ENCODE measurements at places on chromosomes 7 and 10.

DNA sequence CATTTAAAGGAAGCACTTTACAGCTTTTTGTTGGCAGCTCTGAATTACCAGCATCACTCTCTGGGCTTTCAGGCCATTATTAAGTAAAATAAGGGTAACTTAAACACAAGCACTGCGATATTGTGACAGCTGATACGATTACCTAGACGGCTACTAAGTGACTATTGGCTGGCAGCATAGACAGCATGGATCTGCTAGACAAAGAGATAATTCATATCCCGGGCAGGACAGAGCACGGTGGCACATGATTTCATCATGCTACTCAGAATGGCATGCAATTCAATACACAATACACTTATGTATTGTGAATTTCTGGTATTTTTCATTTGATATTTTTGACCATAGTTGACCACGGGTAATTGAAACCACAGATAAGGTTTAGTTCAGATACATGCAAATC lies 522.0 kb upstream of the LRRN3 start:
- DNase-seq = no peak

- no peak for DNase-seq
These were observed 42.0 kb downstream of the PAPOLB start for GRCh38 chr7:4819560-4820404.

DNA sequence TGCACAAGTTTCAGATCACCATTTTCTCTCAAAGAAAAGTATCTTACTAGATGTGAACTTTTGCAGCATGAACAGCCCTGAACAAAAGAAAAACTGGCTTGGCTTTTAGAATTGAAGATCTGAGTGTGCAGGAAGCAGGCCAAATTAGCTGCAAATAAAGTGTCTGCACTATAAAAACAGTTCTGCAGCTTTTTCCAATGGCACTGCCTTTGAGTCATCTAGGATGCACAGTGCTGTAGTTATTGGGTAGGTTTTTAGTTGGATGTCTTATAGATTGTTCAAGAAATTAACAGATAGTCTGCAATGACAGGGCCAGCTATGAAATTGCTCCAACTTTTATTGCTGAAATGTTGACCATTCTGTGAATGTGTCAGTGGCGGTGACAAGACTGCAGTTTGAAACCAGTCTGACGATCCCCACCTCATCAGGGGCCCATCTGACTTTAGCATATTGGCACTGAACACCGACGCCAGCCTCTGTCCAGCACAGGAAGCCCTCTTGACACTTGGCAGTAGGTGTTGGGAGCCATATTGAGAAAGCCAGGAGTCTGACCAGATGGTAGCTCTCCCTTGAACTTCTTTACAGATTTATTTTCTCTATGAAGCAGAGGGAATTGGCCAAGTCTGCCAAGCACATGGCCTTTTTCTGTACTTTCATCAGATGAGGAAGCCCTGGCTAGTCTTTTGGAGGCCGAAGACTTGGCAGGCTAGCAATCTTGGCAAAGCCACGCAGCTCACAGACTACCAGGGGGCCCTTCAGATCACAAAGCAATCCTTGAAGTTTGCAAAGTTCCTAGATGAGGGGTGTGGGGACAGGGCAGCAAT lies 490.6 kb downstream of the NEBL start:
- DNase-seq = no peak

- no peak for DNase-seq
These were observed 216.2 kb downstream of the AUTS2 start for GRCh38 chr7:69814421-69814962.

- DNase-seq = no peak
These were observed 732.9 kb upstream of the LRRN3 start for GRCh38 chr7:110358028-110358427.

DNA sequence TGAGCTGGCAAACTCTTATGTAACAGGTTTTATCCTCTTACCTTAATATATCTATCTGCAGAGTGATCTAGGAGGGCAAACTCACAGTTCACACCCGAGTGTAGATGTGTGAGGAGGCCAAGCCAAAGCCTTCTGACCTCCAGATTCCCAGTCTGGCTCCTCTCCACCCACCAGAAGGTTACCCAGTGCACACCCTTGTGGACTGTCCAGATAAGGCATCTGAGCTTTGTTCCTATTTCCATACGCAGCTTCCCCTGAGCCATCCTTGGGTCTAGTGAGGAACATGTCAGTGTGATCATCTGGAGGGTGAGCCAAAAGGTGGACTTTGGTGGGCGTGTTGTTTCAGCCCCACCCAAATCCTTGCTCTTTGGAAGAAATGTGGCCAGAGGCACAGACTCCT lies 203.0 kb upstream of the MEOX2 start:
- no peak for DNase-seq

DNA sequence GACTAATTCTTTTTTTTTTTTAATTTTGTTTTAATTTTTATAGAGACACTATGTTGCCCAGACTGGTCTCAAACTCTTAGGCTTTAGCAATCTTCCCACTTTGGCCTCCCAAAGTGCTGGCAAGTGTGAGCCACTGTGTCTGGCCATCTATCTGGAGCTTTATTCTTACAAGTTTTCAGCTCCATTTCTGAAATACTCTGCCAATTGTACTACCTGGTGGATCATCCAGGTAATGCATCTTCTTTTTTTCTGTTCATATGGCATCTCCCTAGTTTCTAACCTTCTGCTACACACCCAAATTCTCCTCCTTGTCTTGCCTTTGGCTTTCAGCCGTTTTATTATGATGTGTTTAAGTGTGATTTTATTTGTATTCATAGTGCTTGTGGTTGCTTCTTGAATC lies 40.2 kb downstream of the ZNF365 start:
- DNase-seq = no peak

DNA sequence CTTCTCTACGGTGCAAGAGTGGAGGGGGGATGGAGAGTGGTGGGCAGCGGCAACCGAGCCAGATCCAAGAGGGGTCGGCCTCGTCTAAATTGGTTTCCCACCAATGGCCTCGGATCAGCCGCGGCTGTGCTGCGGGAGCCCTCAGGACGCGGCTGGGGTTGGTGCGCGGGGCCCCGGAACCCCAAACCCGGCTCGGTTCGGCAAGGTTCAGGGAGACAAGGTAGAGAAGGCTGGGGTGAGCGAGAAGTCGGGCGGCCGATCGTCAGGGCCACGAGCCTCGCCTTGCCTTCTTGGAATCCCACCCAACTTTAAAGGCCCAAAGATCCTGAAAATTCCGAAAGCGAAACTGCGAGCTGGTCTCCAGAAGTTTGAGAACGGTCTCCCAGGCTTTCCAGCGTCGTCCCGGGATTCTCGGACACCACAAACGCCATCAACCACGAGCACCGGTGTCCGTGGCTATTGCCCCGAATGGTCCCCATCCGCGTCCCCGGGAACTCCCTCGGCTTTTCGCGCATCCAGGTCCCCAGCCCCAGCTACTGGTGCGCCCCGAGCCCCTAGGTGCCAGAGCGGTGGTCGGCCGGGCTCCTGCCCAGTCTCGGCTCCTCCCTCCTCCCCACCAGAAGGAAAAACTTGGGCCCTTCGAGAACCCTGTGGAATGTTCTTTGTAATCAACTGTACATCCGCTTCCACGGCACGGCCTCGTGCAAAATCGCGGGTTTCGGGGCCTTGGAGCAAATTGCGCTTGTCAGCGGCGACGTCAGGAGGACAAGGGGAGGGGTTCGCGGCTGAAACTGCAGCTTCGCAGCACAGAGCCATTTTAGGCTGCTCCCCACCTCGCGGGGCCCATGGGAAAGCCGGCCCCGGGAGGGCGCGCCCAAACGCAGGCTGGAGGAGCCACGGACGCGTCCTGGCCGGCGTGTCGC lies 3.2 kb downstream of the SFMBT2 start:
- peak; percentile 58 for DNase-seq

DNA sequence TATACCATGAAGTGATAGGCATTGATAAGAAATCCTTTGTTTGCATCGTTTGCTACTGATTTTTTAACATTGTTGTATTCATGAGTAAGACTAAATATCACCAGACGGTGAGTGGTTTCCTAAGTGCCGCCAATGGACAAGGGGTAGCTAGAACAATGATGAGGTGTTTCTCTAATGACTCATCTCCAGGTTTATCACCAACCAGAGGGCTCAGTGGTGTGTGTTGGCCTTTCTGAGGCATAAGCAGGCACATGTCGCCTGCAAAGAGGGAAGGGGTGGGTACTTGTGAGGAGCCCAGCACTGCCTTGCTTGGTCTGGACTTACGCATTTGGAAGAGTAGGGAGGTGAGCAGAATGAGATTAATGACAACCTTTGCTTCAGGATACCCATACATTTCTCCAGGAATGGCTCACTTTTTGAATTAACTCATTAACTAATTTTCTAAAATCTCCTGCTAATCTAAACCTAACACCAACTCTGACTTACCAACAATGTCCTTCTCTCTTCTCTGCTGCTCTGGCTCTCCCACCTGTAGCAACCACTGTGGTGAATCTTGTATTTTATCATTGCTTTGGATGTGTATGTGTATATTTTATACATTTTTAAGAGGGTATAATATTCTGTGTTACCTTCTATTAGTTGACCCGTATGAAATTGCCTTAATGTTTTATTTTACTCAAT lies 722.6 kb downstream of the GRID1 start:
- DNase-seq = no peak

DNA sequence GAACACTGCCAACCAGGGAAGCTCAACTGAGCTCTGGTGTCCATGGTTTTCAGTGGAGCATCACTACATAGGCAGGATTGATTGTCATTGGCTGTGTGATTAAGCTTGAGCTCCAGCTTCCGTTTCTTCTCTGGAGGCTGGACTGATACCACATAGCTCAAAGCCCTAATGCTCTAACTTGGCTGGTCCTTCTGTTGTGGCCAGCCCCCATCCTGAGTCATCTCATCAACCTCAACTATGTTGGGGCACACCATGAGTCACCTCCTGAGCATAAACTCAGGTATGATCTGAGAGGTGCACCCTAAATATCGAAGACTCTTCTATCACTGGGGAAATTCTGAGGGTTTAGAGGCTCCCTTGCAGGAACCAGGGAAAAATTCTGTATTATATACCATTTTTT lies 114.5 kb upstream of the INHBA start:
- DNase-seq = no peak

DNA sequence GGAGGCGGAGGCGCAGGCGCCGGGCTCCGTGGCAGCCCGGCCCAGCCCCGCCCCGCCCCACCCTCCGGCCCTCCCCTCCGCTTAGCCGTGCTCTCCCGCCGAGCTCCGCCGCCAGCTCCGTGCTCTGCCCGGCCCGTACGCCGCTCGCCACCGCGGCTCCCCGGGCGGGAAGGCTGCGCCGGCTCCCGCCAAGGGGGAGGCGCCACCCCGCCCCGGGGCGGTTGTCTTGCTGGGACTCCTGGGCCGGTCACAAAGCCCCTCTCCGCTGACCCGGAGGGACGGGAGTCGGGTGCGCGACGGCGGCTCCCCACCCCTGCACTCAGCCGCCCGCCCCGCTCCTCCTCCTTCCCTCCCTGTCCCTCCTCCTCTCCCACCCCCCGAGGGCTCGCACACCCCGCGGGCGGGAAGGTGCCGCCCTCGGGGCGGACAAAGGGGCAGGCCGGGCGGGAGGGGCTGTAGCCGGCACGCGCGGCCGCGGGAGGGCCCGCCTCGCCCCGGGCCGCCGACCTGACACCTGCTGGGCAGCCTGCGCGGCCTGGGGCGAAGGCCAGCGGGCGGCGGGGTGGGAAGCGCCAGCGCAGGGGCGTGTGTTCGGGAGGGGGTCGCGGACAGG lies 11.5 kb upstream of the SP8 start:
- DNase-seq = no peak

DNA sequence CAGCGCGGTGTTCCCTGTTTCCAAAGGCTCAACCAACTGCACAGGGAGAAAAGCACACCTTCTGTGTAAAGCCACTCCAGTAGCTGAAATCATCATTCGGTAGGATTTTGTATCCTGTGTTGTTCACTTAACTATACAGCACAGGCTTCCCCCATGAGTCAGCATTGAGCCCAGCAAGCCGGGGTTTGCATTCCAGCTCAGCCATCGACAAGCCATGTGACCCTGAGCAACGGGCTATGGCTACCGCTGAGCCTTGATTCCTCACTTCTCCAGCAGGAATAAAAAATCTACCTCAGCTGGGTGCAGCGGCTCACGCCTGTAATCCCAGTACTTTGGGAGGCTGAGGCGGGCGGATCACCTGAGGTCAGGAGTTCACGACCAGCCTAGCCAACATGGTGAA lies 44.1 kb upstream of the ATP6V0A4 start:
- DNase-seq = no peak

DNA sequence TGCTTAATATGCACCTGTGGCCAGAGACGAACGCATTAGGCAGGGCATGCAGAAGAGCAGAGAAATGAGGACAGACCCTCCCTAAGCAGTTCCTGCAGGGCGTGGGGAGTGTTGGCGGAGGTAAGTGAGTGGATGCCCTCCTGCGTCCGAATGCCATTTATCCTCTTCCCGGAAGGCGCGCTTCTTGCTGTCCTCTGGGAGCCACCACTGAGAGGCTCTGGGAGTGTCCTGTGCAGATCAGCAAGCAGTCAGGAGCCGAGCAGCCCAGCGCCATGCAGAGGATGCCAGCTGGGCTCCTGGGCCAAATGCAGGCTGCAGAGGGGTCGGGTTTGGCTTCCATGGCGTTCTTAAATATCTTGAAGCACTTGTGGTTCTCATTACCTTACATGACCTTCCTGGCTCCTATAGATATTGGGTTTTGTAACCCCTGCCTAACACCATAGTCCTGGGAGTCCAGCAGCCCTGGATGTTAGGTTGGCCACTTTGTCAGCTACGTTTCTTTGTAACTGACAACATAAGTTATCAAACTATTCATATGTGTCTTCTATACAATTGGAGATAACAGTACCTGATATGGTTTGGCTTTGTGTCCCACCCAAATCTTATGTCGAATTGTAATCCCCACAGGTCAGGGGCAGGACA lies 30.0 kb upstream of the SLIT1 start:
- no peak for DNase-seq

DNA sequence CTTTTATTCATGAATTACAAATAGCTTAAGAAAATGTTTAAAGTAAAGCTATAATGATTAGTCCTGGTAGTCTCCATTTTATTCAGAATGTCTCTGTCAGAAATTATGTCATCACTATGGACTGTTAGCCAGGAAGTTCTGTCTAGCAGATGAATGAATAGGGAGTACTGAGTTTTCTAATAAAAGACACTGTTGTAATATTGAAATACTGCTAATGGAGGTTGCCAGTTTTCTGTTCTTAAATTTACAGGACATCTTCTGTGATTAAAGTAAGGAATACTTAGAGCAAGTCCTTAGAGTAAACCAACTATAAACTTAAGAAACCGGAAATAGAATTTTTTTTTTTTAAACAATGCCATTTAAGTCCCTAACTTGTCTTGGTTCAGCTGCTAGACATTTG lies 309.8 kb downstream of the ADK start:
- no peak for DNase-seq

- no peak for DNase-seq
These were observed 79.6 kb upstream of the ANKRD1 start for GRCh38 chr10:91000470-91000869.

- DNase-seq = no peak
These were observed 825.9 kb upstream of the IGFBP3 start for GRCh38 chr7:46746695-46747687.
